Fibroblast of skin of right quadriceps (primary cell): ENCODE measurements at places on chromosomes 6 and 20.

DNA sequence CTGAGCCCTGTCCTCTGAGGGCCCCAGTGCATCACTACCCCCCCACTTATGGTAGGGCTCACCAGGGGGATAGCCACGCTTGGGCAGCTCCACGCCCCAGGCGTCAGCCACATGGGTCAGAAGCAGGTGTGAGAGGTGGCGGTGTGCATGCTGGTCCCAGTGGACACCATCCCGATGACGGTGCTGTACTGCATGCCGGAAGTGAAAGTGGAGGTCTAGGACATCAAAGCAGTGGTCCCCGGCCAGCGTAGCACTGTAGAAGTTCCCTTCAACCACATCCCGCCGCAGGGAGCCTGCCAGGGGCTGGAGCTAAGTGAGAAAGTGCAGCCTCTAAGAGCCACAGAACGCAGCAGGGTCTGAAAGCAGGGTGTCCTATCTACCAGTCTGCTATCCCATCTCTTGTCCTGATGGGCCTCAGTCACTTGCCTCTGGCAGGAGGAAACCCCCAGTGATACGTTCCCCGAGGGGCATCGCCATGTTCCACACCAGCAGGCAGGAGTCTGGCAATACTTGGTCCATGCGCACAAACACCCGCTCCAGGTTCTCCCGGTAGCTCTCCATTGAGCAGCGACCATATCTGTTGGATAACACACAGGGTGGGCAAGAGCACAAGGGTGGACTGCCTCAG lies 2.2 kb downstream of the PCED1A start:
- no peak for DNase-seq

- no peak for DNase-seq
These were observed 18.9 kb downstream of the GABRR1 start for GRCh38 chr6:89198235-89198634.

GRCh38 chr6:16148498-16148897 lies 19.6 kb downstream of the MYLIP start:
- no peak for DNase-seq

DNA sequence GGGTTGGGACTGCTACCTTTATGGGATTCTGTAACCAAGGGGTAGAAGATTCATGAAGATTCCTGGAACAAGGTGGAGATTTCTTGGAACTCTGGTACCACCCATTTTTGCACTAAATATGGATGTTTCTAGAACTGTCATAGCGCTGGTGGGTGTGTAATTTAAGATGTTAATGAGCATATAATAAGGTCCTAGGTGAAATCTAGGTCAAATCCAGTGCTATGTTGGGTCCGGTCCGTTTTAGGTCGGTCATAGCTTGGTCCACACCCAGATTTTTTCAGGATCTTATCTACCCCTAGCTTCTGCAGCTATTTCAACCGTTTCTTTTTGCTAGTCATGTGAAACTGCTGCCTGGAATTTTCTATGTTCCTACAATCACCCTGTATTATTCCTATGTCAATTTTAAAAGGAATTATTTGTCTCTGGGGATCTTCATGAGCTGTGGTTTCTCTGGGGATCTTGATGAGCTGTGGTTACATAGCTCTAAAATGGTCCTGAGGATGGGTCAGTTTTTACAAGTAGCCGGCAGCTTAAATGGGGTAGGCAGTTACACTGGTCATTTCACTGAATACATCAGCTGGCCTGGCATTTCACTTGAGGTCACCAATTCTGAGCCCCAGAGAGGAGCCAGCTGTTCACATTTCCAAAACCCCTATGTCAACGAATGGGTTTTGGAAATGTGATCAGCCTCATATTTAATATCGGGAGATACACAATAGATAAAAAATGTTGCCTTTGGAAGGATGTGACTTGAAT lies 652.3 kb upstream of the FLRT3 start:
- DNase-seq, result no peak

GRCh38 chr6:17484201-17484849 lies 90.9 kb downstream of the CAP2 start:
- DNase-seq, result no peak

GRCh38 chr6:138107078-138107751 lies at the start of gene PERP:
PERP (minus strand) TSS chr6:138107419; CDS start chr6:138107340, 79 bp downstream.
- DNase-seq, result peak; percentile 22
